SW480 (cell line): ENCODE measurements at places on chromosomes 7 and 10.

DNA sequence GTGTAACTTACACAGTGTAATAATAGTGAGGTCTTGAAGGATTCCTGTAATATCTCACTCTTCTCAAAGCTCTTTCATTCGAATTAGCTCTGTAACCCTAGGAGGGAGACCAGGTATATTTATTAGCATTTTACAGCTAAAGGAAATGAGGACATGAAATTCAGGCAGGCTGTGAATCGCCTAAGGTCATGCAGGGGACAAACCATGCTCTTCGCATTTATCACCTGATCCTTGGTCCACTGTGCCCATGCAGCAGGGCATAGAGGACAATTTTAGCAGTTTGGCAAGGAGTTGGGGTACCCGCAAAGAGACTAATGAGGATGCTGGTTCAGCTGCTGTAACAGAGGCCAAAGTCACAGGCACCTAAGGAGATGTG, 14.8 kb upstream of the LAMB1 start:
- no peak for DNase-seq

DNA sequence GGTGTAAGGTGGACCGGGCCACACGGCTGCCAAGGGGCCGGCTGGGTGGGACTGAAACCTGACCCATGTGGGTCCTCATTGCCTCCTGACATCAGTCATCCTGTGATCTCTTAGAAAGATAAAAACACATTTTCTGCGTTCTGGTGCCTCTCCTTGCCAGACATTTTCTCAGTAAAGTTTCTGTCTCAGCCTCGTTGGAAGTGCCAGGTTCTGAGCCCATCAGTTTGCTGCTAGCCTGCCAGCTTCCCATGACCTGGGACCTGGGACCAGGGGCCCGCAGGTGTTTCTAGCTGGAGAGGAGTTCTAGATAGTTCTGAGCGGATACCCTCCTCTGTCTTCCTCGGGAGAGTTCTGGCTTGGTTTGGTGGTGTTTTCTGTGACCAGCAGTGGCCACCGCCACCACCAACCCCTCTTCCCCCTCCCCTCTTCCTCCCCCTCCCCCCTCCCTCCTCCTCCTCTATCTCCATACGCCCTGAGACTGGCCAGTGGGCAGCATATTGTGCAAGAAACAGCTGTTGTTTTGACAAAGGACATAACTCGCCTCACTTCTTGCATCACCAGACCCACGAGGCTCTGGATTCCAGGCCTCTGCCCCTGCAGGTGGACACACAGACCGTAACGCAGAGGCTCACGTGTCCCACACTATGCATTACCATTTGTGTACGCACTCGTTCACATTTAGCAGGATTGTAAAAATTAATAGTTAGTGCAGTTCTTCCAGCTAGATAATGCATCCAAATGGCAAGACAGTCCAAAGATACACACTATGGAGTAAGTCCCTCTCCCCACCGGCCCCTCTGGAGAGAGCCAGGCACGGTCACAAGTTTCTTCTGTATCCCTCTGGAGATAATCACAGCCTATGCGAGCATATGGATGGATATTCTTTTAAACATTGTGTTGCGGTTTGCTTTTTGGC, 94.6 kb downstream of the CUX1 start:
- DNase-seq: no peak

- DNase-seq: no peak
Measured at GRCh38 chr10:78513986-78514385, 480.3 kb downstream of the RPS24 start.

- no peak for DNase-seq
Measured at GRCh38 chr10:6351495-6351894, 148.8 kb downstream of the PFKFB3 start.

GRCh38 chr10:110430340-110431273, 67.1 kb upstream of the DUSP5 start:
- DNase-seq: no peak

DNA sequence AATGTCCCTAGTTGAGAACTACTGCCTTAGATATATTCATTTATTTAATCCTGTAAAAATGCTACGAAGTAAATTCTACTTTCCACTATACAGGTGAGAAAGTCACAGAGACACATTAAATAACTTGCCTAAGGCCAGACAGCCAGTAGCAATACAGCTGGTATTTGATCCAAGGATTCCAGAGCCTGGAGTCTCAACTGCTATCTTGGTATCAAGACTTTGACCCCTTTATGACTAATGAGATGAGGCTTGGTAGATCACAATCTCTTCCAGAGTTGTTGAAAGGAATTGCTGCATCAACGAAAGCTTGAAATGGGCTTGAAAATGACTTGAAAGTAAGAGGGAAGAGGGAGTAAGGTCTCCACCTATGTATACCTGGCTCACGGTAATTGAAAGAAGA, 83.3 kb downstream of the ORC5 start:
- no peak for DNase-seq
